NT2/D1 (cell line): ENCODE measurements at places on chromosomes 4 and X.
A peak's percentile ranks its signal among the peaks of the same experiment; 100 is the strongest.

DNA sequence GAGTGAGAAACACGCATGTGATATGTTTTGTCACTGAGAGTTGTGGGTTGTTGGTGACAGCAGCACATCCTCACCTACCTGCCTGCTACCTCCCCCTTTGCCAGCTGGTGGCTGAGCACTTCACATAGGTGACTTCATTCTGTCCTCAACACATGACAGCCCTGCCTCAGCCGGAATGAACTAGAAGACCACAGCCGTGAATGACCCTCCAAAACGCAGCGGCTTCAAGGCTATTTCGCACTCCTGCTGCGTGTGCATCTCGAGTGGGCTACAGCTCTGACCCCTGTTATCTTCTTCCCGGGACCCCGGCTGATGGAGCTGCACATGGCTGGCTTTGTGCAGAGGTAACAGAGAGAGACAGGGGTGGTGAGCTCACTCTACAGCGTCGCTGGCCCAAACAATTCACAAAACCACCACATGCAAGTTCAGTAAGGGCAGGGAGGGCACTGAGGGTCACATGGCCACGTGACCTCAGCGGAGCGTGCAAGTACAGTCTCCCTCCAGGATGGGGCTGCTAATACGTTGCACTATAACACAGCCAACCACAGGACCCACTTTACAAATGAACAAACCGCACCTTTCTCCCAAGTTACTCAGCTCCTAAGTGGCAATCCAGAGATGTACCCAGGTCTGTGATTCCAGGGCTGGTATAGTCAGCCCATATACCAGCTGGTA lies 6.3 kb upstream of the PPP2R2C start:
- DNase-seq: no peak

- DNase-seq: no peak
Measured at GRCh38 chrX:1788300-1788911, 173.5 kb downstream of the ASMT start.

DNA sequence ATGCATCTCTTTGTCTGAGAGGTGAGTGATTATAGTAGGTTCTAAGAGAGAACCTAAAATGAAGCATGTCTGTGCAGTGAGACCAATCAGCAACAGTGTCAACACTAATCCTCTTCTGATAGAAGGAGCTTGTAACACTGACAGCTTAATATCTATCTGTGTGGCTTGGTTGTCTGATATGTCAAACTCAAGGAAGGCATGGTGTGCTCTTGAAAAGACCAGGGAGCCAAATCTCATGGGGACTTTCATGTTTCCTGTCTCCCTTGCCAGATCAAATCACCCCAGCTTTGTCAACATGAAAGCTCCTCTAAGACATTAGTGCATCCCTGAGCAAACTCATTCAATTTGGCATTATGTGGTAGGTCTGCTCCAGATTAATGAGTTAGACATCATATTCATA lies 95.4 kb downstream of the ANOS1 start:
- no peak for DNase-seq

DNA sequence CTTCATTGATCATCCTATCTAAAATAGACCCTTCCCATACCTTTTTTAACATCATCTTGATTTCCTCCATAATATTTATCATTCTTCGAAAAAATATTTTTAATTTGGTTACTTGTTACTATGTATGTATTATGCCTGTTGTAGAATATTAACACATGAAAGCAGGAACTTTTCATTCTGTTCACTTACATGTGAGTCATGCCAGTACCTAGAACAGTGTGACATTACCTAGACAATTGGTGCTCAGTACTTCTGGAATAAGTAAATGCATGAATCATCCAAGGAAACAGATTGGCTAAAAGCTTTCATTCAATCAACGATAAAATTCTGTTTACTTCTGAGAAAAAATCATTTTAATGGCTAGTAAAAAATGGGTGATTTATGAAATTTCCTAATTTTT lies 76.4 kb downstream of the CXXC4 start:
- no peak for DNase-seq

DNA sequence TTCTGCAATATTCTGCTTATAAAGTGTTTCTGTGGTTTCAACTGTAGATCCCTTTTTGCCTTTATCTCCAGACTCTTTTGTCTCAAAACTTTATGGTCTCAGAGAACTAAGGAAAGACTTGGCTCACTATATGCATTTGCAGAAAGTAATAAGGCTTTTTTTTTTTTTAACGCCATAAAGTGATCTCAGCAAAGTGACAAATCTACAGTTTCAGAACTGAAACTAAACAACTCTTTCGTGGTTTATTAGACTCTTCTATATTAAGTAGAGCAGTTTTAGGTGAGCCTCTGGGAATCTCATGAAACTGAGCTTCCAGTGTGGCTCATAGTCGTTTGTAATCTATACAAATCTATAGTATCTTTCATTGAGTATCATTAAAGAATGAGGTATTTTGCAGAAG lies 15.3 kb downstream of the ATP7A start:
- DNase-seq: no peak

- DNase-seq: no peak
Measured at GRCh38 chr4:154329268-154329868, 162.2 kb downstream of the DCHS2 start.

GRCh38 chr4:10490996-10491395 lies 33.8 kb upstream of the ZNF518B start:
- DNase-seq: no peak

DNA sequence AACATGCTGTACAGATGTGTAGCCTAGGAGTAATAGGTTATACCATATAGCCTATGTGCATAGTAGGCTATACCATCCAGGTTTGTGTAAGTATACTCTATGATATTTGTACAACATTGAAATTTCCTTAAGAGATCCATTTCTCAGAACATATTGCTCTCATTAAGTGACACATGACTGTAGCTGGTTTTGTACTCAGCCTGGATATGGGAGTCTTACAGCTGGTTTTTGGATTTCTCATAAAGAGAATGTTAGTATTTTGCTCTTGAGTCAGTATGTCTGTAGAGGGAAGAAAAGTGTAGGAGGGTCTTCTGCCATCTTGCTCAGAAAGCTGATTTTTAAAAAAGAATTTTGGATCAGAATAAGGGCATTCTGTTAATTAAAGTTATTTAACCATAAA lies 85.3 kb downstream of the SMARCA5 start:
- DNase-seq: no peak

GRCh38 chr4:53235547-53235946 lies 130.3 kb downstream of the SCFD2 start:
- no peak for DNase-seq

GRCh38 chr4:54231768-54232688 lies 2.9 kb downstream of the PDGFRA start:
- no peak for DNase-seq

DNA sequence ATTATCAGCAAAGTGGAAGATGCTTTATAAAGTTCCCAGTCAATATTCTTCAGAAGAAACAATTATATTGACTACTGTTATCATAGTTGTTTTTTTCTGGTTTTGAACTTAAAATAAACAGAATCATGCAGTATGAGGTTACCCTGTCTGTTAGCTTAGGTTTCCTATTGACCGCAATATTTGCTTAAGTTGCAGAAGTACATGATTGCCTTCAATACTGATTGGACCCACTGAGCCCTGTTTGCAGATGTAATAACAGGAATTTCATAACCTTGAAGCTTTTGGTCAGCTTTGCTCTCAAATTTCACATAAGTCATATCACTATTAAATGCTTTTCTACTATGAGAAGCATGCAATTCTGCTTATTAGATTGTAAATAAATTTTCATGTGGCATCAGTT lies 229.1 kb upstream of the FSTL5 start:
- DNase-seq: no peak

DNA sequence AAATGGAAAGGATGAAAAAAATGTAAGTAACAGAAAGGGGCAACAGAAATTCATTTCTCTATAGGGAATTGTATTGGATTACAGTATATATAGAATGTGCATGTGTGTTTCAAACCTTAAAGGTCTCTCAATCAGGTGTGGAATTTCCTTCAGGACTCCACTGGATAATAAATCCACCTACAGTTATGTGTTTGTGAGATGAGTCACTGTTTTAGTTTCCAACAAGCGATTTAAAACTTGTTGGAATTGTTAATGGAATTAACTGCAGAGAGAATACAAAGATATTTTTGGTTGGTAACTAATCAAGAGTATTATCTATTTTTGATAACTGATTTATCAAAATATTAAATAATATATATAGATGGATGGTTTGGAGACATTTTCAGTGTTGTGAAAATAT lies 32.8 kb downstream of the CEP44 start:
- DNase-seq: no peak

- DNase-seq: no peak
Measured at GRCh38 chrX:13376857-13377549, 57.1 kb upstream of the ATXN3L start.

DNA sequence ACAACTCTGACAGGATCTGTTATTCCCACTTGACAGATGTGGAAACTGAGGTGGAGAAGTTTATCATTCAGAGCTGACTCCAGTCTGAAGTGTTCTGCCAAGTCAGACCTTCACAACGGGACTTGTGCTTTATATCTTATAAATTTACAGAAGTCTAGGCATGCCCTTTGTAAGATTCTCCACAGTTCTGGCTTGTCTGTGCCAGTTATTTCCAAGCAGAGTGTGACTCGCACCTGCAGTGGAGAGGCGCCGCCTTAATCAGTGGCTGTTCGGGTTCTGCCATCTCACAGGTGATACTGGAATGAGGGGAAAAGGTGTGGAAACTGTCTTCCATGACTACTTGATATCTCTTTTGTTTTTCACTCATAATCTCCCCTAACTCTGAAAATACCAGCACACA lies 63.2 kb downstream of the CPEB2 start:
- no peak for DNase-seq

DNA sequence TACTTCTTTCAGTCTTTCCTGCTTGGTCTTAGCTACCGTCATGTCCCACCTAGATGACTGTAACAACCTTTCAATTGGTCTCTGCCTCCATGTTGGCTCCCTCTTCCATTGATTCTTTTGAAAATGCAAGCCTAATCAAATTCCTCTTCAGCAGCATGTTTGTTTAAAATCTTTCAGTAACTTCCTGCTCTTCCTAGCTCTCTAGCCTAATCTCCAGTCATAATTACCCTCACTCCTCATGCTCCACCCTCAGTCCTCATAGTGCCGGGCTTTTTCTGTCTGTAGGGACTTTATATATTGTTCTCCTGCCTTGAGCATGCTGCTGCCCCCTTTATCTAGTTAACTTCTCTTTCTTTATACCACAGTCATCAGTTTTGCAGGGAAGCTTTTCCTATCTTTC lies 12.1 kb downstream of the SNX25 start:
- no peak for DNase-seq

GRCh38 chrX:109347632-109348031 lies 134.3 kb downstream of the GUCY2F start:
- peak; percentile 71 for DNase-seq

DNA sequence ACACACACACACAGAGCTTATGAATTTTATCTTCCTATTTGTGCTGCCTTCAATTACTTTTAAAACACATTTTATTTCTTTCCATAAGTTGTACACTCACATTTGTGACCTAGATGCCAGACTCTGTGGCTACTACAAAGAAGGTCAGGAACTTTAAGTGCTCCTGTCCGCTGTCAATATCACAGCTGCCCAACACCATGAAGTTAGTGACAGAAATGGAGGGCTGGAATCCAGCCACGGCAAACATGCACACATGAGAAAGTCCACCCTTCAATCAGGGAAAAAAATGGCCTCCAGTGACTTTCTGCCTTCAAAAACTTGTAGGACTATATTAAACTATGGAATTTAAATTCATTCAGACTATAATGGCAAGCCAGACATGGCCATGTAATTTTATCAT lies 334.4 kb upstream of the FSTL5 start:
- DNase-seq: no peak

GRCh38 chrX:121455890-121456289 lies 408.5 kb downstream of the GLUD2 start:
- DNase-seq: no peak
